Activated CD4-positive, alpha-beta T cell treated with anti-CD3 and anti-CD28 coated beads, Interleukin-2, amount 50 U/mL, for 24 hours (primary cell): ENCODE measurements at places on chromosomes 7 and 10.

- DNase-seq: no peak
These were observed 21.3 kb downstream of the BTBD16 start for GRCh38 chr10:122292376-122292775.

DNA sequence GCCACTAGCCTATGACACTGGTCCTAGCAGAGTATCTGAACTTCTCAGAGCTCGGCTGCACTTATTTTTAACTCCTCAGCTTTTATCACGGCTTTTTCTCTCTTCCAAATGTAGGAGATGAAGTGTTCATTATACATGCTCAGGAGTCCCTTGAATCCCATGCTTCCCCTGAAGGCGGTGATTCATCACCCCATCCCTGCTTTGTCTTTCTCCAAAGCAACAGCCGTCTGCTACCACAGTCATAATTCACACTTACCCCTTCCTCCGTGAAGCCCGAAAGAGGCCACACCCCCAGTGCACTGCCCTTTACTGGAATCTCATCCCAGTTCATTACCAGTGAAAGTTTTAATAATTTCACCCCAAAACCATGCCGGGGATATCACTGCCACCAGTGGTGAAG is 301.5 kb upstream of the SHH start:
- no peak for DNase-seq

DNA sequence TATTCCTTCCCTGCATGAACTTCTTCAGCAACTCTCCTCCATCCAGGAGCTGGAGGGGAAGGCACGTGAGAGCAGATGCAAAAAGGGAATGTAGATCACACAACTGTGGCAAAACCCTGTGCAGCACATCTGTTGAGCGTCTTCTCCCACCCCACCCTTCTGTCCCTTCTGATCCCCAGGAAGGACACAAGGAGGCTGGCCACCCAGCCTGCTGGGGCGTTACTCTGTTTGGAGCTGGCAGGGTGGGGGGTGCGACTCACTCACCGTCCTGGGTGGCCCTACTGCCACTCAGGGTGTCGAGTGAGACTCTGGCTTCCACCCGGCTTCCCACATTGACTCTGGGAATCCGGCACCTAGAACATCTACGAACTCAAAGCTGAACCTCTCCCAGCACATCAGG is 10.2 kb upstream of the MMP21 start:
- no peak for DNase-seq

DNA sequence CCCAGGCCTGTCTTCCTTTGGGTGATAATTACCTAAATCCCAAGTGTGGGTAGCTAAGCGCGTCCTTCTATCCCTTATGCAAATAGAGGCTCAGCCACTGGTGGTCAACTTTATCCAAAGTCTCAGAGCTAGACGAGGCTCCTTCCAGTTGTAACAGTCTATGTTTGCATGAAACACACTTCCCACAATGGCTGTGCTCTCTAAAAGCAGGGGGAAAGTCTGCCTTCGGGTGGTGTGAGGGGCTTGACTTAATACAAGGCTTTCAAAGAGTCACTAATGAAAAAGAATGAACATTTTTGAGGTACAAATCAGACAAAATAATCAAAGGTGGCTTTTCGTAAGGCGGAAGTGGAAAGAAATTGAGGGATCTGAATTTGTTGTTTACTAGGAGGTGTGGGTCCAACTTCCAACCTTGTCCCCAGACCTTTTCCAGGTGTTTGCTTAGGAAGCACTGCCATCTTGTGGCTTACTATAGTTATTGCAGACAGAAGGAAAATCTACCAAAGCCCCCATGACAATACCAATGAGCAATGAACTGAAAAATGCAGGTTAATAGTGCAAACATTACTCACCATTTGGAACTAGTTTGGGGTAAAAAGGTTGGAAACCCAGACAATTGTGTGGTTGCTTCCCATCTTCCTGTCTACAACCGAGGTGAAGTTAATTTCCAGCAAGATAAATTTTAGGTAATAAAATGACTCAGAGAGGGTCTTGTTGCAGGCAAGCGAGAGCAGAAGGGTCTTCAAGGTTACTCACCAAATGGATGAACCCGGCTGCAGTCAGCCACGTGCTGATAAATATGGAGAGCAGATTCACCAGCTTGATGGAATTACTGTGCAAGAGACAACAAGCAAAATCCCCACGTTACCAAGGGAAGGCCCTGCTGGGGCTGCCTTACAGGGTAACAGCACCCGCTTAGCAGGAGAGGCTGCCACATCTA is 525.7 kb downstream of the KCNMA1 start:
- no peak for DNase-seq

- DNase-seq: no peak
These were observed 426.0 kb downstream of the TYW1 start for GRCh38 chr7:67422601-67423000.

DNA sequence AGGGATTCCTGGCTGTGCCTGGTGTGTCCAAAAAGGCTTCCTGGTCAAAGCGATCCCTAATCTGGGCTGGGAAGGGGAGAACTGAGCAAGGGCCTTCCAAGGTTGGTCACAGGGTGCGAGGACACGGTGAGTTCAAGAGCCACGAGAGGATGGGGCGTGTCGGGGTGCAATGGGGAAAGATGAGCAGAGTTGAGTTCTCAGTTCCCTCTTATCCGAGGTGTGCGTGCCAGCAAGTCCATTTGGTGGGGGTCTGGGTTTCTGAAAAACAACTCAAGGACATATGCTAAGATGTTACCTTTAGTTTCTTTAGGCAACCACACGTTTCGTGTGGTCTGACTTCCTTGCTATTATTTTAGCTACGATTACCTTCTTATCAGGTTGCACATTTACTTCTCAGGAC is 1.3 kb downstream of the ZNF775 start:
- no peak for DNase-seq

DNA sequence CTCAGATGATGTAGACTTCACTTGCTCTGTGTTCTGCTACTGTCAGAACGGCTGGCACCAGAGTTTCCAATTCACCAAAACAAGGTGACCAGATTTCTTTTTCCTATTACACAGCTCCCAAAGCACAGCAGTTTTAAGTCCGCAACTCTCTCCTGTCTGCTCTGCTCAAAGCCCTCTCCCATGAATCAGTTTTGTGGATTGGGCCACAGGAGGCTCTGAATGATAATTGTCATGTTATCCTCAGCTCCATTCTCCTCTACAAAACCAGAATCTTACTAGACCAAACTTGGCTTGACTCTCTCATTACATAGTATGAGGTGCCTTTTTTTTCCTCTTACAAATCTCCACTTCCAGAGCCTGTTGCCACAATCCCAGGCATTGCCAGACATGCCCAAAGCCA is 223.5 kb downstream of the SNX13 start:
- DNase-seq: no peak

GRCh38 chr7:118082506-118082905 is 101.5 kb upstream of the LSM8 start:
- no peak for DNase-seq

GRCh38 chr10:28732091-28732490 is 54.8 kb downstream of the BAMBI start:
- DNase-seq: no peak

DNA sequence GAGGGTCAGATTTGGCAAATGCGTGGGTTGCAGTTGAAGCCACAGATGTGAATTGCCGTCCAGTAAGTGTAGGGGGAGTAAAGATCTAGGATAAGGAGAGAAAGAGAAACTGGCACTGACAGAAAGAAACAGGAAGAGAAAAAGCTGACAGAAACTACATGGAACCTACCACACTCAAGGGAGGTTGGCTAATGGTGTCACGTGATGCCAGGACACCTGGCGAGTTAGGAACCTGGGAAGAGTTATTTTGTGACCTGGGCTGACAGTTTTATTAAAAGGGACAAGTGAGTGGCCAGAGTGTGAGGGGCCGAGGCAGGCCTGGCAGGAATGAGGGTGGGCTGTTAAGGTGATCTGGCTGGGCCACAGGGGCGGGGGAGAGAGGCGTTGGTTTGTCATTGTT is 188.7 kb downstream of the ADARB2 start:
- DNase-seq: no peak

DNA sequence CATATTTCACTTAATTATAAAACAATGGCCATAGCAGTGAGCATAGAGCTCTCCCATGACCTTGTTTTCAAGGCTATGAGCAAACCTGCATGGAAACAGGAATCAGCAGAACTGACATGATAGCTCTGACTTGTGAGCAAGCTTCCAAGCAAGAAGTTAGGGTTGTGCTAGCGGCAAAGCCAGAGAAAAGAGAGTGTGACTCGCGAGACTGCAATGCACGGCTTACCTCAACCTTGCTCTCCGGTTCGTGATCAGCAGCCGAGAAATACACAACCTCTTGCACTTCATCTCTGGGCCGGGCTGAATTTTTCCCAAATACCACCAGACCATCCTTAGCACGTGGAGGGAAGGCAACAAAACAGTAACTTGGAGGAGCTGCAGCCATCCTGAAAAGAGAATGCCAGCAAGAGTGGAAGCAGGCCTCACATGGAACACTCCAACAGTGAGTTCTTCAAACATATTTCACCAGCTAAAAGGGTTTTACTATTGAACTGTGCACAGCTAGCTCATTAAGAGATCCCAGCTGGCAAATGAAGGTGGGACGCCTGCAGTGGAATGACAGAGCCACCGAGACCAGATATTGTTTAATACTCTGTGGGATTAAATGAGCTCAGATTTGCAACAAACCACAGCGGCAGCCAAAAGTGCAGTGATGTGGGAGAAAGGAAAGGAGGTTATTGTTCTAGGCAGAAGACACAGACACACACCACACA is 20.8 kb downstream of the SCRN1 start:
- DNase-seq: no peak

- DNase-seq: no peak
These were observed 10.0 kb upstream of the SLC13A1 start for GRCh38 chr7:123209786-123210185.
